ELF-1 (cell line): ENCODE measurements at places on chromosomes 1 and 21.

DNA sequence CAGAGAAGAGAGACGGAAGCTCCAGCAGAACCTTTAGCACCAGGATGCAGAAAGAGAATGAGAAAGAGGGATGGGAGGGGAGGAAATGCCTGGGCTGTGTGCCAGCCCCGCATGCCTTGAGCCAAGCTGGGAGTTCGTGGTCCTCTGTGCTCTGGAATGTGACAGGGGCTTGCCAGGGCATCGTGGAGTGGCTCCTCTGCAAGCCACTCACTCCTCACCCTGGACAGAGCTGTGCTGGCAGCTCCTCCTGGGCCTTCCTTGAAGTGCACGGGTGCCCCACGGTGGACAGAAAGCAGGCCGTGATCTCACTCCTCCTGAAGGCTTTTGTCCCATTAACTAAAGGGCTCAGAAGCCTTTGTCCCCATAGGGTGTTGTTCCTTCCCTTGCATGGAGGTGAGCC is 34.8 kb upstream of the PRELP start:
- peak; percentile 63 for DNase-seq

DNA sequence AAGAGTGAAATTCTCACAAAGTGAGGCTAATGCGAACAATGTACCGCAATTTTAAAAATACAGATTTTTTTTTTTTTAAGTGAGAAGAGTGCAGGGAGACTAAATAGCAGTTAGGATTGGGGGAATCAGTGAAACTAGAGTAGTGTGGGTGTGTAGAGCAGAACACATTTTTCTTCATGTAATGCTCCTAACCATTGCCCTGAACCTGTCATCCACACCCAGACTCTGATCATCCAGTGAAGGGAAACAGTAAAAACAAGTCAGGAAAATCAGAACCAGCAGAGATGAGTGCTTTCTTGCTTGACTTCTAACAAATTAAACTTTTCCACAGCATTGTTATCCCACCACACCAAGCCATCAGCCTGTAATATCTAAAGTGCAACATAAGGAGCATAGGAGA is 9.1 kb downstream of the CADM3 start:
- DNase-seq: no peak

DNA sequence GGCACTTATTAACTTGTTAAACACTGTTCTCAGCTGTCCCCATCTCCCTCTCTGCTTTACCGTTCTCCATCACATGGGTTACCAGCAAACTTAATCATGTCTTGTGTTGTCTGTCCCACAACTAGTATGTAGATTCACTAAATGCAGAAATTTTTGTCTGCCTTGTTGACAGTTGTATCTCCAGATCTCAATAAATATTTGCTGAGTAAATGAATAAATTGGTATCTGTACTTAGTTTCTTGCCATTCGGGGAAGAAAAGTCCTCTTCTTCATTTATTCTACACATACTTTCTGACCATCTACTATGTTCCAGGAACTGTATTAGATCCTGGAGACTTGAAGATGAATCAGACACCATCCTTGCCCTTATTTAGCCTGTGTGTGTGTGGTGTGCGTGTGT is 97.9 kb downstream of the KCND3 start:
- DNase-seq: no peak

- DNase-seq: peak; percentile 64
These were observed 543 bp downstream of the TMEM9 start for GRCh38 chr1:201153474-201154388.

- no peak for DNase-seq
These were observed 5.7 kb downstream of the LRRC3 start for GRCh38 chr21:44461005-44461404.

DNA sequence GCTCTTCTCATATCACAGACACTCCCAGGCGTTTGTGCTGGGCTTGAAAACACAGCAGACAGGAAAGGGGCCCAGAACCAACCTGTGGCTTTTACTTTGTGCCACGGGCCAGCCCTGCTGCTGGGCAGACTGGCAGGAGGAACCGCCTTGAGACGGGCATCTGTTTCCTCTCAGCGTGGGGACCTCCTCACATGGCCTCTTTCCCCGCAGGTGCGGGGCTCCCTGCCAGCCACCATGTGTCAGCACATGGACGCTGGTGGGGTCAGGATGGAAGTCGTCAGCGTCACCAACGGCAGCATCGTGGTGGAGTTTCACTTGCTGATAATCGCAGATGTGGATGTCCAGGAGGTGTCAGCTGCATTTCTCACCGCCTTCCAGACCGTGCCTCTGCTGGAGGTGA is 47.8 kb downstream of the UMODL1 start:
- DNase-seq: no peak

DNA sequence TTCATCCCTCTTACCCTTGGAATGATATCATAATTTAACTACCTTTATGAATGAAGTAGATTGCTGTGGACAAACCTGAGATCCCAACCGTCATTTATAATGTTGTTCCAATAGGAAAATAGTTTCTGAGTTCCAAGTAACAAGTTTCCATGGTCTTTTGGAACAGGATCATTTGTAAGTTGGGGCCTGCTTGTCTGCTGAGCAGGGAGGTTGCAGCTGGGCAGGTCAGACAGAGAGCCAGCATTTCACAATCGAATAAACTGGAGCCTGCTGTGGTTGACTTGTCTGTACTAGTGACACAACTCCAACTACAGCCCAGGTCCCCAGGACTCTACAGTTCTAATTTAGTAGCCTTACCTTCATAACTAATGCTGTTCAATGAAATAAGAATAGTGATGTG is 18.6 kb upstream of the RALGPS2 start:
- DNase-seq: no peak

DNA sequence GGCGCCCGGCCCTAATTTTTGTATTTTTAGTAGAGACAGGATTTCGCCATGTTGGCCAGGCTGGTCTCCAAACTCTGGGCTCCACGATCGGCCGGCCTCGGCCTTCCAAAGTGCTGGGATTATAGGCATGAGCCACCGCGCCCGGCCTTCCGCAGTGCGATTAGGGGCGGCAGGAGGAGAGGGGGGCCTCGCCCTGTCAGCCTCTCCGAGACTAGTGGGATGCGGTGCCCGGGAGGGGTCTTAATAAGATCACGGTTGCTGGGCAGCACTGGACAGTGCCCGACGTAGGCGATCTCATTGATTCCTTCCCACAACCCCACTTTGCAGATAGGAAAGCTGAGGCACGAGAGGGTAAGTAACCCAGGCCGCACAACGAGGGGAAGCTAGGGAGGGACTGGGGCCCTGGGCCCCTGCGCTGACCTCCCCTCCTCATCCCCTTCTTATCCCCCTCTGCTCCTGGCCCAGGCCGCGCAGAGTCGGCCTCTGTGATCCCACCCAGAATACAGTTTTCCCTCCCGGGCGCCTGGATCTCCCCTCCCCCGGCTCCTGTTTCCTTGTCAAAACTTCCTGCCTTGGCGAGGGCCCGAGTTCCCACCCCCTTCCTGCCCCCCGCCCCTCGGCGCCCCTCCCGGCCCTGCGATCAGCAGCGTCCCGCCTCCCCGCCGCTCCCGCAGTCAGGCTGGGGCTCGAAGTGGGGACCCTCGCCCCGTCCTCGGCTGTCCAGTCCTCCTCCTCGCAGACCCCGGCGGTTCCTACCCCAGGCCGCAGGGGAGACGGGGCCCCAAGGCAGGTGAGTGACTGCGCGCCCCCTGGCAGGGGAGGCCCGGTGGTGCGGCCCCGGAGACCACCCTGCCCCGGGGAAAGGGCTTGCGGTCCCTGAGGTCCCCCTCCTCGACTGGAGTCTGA is at the start of gene PEAR1:
TSS of gene PEAR1 (plus strand) at position 671 of the 906 bp plus-strand sequence. CDS start 10,209 bp downstream, outside the sequence.
- peak; percentile 64 for DNase-seq

- DNase-seq: no peak
These were observed 91.7 kb downstream of the RHOU start for GRCh38 chr1:228827019-228827418.

- no peak for DNase-seq
These were observed 52.4 kb upstream of the CDC42BPA start for GRCh38 chr1:227370533-227371254.

GRCh38 chr1:44608141-44608540 is 66.1 kb downstream of the TMEM53 start:
- peak; percentile 28 for DNase-seq

DNA sequence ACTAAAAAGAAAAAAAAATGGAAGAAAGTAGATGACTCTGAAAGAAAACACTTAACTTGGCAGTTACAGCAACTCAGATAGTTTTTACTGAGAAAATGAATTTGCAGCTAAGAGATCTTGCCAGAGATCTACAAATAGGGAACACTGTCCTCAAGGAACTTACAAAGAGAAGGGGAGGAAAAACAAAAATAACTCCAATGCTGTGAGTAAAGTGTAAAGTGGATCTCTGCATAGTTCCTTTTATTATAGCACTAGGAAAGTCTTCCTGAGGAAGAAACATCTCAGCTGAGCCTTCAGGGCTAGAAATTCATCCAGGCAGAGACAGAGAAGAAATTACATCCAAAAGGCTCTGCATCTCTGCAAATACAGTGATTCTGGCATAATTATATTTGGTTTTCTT is 3.9 kb downstream of the CD1B start:
- no peak for DNase-seq

- no peak for DNase-seq
These were observed 181.8 kb upstream of the L1TD1 start for GRCh38 chr1:62012836-62013235.

DNA sequence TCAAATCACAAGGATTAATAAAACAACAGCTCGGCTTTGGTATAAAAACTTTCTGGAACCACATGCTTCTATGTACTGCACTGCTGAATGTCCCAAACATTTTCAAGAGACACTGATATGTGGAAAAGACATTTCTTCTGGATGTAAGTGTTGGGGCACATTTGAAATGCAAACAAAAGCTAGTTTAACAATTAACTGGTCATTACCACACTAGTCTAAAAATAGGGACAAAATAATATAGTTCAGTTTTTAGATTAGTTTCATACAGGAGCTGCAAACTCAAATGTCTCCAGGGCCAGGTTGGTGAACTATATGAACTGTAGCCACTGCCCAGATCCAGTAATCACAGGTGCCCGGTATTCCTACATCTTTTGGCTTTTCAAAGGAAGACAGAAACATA is 3.2 kb downstream of the IL23R start:
- no peak for DNase-seq

GRCh38 chr1:178933105-178933561 is 62.3 kb upstream of the ANGPTL1 start:
- no peak for DNase-seq

GRCh38 chr1:84462118-84462517 is 16.9 kb upstream of the RPF1 start:
- DNase-seq: no peak

DNA sequence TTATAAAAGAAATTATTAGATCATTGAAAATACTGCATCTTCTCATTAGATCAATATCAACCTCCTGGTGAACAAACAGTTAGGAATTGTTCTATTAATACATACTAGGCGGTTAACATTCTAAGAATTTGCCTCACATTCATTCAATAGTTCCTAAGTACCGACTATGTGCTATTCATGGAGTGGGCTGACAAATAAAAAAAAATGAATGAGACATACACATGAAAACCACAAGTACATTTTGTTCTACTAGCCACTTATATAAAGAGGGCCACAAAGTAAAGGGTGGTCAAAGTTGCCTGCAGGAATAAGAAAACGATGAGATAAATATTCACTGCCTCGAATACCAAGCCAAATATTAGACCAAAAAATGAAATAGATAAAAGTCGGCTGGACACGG is 294.4 kb downstream of the SDCCAG8 start:
- DNase-seq: no peak

- no peak for DNase-seq
These were observed 10.3 kb downstream of the WLS start for GRCh38 chr1:68221980-68222373.

DNA sequence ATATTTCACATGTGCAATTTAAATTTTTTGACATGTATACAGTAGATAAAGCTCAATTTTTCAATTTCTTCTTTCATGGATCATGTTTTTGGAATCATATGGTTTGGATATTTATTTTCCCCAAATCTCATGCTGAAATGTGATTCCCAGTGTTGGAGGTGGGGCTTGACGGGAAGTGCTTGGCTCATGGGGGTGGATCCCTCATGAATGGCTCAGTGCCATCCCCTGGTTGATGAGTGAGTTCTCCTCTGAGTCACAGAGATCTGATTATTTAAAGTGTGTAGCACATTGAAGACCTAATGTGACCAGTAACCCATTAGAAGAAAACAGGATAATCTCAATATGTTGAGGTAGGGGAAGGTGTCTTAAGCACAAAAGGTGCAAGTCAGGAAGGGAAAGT is 9.1 kb upstream of the IFI16 start:
- peak; percentile 51 for DNase-seq

DNA sequence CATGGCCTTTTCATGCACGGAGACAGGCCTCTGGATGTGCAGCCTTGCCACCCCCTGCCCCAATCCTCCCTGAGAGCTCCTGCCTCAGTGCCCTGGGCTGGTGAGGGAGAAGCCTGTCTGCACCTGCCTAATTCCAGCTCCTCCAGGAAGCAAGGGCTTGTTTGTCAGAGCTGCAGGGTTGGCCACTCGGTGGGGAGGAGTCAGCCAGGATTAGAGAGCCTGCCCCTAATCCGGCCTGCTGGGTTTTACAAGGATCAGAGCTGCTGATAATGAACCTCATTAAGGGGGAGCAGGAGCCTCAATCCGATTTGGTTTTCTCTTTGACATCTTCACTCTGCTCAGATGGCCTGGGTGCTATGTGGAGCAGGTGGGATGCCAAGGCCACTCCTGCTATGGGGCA is 31.9 kb upstream of the LHX4 start:
- peak; percentile 8 for DNase-seq

DNA sequence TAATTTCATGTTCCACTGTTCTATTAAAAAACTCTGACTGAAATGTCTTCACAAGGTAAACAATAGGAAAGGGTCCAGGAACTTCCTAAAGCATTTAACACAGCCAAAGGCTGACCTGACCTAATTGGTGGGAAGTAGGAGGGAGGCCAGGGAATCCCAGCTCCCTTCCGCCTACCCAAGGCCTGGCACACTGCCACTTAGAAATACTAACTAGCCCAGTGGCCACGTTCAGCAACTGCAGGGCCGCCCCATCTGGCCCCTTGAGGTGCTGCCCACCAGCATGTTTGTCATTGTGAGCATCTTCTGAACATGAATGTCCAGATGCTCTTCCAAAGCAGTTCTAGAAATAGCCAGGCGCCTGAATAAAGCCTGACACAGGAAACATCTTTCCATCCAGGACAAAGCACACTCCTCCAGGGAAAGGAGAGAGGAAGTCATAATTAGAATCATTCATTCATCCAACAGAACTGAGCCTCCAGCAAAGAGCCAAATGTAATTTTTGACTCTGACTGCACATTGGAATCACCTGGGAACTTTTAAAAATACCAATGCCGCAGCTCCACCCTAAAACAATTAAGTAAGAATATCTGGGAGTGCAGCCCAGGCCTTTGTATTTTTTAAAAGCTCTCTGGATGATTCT is 44.6 kb upstream of the BCL9 start:
- DNase-seq: peak; percentile 30

DNA sequence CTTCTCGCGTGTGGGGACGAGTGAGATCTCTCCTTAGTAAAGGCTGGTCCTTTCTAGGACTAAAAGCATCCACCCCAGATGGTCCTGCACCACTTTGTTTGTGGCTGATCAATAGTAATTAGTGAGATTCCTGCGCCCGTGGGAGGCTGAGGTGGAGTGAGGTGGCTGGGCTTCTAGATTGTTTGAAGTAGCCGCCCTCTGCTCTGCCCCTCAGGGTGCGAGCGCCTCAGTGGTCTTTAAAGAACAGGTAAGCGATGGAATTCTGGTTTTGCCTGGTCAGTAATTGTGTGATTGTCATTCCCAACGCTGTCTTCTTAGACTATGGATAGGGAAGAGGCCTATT is 20.7 kb downstream of the PEX14 start:
- peak; percentile 67 for DNase-seq
